ENCODE measurements at places on chromosomes 7 and 10. TPM values are rescaled to one million over a fixed set of nuclear protein-coding genes. Genes with fewer than 3 reads are reported as not detected.

TMEM270 gene
- not detected for total RNA-seq

ZCCHC24 gene
- total RNA-seq = 0.73 TPM

DBF4 gene
- 40.6 TPM for total RNA-seq

SFMBT2 gene
- 101 TPM for total RNA-seq

MKX gene
- not detected for total RNA-seq

GIMAP7 gene
- 50.5 TPM for total RNA-seq

CNTNAP2 gene
- not detected for total RNA-seq

All from natural killer cell treated with Interleukin-12 subunit alpha and Interleukin-12 subunit beta and Interleukin-15 and Interleukin-18, amount 100 ng/mL, for 72 hours (primary cell).